SHP77 (cell line): ENCODE measurements at places on chromosomes 7 and 10.

DNA sequence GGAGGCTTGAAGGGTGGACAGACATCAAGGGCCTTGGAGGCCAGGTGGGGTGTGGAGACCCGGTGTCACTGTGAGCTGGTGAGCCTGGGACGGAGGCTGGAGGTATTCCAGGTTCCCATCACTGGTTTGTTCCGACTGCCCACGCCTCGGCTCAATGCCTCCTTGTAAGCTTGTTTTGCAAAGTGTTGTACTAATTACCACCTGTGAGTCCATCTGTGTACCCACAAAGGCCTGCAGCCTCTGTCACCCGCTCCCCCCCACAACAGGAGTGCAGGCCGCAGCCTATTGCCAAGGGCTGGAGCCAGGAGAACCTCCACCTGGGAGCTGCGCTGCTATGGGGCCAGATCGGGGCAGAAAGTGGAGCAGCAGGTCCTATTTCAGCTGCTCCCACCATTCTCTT is 521.8 kb upstream of the DPP6 start:
- DNase-seq, result no peak

- no peak for DNase-seq
Observed at GRCh38 chr10:43222210-43222720, 44.6 kb downstream of the RASGEF1A start.

DNA sequence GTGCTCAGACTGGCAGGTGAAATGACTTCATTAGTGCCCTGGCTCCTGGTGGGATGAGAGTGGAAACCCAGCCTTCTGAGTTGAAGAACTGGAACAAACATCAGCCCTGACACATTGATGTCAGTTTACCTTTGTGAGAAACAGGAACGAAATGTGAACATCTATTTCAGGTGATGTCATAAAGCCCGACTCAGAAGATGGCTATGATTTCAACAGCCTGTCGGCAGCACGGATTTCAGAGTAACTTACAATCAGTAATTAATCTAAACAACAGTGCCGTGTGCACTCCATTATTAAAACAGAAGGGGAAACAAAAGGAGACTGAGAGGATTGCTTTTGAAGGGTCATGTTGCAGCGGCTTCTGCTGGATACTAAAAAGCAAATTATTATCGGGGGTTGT is 243.2 kb downstream of the FRMD4A start:
- DNase-seq, result no peak

DNA sequence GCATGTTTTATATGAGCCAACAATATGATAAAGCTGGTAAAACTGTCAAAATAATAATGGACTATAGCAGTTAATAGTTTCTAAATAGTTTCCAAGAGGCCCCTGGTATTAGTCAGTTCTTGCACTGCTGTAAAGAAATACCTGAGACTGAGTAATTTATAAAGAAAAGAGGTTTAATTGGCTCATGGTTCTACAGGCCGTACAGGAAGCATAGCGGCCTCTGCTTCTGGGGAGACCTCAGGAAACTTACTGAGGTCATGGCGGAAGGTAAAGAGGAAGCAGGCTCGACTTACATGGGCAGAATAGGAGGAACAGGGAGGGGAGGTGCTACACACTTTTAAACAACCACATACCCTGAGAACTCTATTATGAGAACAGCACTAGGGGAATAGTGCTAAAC is 104.6 kb downstream of the PPP1R9A start:
- DNase-seq, result no peak

- DNase-seq, result no peak
Observed at GRCh38 chr7:102395592-102395872, 631 bp upstream of the PRKRIP1 start.

- DNase-seq, result no peak
Observed at GRCh38 chr7:124255041-124255655, 222.3 kb upstream of the TMEM229A start.

DNA sequence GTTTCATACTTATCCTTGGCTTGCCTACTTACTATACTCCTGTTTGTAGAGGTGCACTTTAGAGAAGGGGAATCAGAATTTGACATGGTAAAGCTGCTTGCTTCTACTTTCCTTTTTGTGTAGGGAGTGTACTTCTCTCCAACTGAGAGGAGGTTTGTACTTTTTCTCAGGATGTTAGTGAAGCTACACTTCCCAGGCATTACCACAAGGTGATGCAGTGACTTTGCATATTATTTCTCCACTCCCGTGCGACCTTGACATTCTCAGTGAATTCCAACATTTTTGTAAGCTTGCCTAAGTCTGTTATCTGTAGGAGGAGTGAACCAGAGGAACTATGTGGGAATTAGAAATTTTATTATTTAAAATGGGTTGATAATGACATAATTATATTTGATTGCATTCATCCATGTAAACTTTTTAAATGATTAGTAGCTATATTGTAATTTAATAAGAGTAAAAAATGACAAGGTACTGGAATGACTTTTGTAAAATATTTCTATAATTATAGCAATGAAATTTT is 5.2 kb downstream of the TAX1BP1 start:
- DNase-seq, result peak; percentile 41

DNA sequence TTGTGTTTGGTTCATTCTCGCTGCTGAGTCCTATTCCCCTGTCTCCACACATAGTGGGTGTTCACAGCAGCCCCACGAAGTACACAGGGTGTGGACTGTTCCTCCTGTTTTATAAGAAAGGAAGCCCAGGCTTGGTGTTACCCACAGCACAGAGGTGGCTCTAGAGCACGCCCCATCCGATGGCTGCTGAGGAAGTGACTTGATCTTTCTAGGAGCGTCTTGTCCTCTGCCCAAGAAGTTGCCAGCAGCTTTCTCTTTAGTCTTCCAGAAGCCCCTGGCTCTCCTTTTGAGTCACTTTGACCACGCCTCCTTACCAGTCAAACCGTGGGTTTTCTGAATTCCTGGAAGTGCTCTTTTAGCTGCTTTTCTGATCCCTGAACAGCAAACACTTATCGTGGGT is 94.0 kb downstream of the GRK5 start:
- no peak for DNase-seq

DNA sequence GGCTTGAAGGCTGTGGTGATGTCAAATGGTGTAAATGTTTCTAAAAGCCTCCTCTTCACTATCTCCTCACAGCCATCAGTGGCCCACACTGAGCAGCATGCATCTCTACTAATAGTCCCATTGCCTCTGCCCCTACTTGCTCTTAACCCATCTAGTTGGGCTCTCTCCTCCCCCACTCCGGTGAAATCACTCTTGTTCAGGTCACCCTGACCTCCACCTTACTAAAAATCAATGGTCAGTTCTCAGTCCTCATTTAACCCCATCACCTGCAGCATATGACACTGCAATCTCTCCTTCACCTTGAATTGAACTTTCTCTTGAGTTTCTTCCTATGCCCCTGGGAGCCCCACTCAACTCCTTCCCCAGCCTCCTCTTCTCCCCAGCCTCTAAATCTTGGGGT is 355.1 kb upstream of the AOAH start:
- no peak for DNase-seq

- no peak for DNase-seq
Observed at GRCh38 chr7:138295049-138295637, 164.9 kb upstream of the TRIM24 start.

DNA sequence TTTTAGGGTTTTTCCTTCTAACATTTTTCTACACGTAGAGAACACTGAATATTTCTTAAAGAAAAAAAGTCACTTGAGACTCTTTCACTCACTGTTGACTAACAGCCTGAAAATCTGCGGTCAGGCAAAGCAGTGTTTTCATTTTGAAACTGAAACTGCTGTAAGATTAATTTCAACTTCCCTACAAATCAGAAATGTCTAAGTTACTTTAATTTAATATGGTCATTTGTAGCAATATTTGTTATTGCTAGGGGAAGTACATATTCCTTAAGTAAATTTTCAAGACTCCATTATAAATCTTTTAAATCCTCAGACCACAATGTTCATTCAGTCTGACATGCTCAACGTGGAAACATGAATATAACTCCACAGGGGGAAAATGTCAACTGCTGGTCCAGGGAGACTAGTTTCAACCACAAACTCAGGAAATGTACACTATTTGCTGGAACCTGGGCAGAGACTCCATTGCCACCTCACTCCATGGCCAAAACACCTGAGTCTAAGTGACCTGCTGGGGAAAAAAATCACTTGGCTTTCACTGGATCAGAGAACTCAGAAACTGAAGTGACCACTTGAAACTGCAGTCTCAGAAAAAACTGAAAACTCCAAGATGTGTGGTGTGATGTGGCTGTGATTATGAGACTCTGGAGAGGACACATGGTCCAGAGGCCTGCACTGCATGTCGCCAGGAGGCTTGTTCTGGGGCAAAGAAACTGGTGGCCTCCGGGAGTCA is 161.2 kb downstream of the TAX1BP1 start:
- no peak for DNase-seq

DNA sequence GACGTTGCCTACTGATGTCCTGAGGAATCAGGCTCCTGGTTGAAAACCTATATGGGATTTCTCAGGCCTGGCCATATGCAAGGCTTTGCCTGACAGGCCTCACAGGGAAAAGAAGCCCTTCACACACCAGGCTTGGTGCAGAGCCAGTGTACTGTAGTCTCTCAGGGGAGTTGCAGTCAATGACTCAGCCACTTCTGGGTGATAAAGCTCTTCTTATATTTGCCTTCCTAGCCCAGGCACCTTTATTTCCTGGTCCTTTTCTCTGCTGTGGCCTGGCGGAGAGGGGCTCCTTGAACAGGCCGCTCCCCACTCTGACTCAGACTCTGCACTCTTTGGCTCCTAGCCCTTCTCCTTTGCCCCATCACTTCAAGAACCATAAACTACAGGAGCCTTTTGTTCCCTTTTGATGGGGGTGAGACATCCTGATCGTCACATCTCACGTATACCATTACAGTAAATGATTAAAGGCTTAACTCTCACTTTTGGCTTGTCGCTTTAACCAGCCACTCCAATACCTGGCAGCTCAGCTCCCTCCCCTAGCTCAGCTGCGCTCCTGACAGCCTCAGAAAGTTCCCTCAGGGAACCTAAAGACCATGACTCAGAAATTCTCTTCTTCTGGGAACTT is 33.5 kb downstream of the DPY19L1 start:
- DNase-seq, result peak; percentile 76

GRCh38 chr7:77825131-77825530 is 26.6 kb downstream of the PHTF2 start:
- DNase-seq, result no peak

DNA sequence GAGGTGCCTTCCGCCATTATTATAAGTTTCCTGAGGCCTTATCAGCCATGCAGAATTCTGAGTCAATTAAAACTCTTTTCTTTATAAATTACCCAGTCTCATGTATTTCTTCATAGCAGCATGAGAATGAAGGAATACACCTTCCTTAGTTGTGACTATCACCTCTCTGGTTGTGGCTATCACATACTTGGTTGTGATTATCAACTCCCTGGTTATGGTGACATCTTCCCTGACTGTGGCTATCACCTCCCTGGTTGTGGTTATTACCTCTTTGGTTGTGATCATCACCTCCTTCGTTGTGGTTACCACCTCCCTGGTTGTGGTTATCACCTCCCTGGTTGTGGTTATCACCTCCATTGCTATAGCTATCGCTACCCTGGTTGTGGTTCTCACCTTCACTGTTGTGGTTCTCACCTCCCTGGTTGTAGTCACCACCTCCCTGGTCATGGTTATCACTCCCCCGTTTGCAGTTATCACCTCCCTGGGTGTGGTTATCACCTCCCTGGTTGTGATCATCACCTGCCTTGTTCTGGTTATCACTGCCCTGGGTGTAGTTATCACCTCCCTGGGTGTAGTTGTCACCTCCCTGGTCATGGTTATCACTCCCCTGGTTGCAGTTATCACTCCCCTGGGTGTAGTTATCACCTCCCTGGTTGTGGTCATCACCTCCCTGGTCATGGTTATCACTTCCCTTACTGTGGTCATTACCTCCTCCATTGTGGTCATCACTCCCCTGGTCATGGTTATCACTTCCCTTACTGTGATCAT is 105.9 kb downstream of the GPR26 start:
- DNase-seq, result no peak

DNA sequence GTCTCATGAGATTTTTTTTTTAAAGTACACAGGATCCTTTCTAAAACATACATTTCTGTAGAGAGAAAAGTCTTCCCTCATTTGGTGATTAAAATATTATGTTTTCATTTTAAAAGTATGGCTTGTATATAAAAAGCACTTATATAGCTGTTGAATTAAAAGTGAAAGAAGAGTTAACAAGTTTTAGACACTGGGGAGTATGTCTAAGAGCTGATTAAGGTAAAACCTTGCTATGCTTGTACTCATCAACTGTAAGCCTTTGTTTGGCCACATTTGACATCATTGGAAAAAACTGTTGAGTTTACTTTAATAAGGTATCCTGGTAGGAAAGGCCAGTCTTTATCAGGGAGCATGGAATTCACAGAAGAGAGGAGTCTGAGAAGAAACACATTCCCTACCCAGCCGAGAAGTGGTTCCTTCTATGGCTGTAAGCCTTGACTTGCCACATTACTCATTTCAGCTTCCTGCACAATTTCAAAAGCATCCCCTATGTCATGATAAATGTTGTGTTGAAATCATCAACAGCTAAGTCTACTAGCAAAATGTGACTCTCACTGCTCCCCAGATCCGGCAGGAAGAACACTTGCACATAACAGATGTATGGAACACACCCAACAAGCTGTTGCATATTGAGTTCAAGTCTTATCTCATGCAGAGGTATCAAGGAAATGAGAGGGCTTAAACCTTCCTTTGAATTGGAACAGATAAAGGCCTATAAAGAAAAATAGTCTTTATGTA is 171.8 kb upstream of the CDK1 start:
- DNase-seq, result no peak
